ENCODE measurements at places on chromosomes 4 and X. TPM values are rescaled to one million over a fixed set of nuclear protein-coding genes. Genes with fewer than 3 reads are reported as not detected.

CT45A10 gene
- not detected for total RNA-seq

DBET gene
- not detected for total RNA-seq

TMSB15B gene
- total RNA-seq = 1.5 TPM

BBS12 gene
- 0.49 TPM for total RNA-seq

RNF128 gene
- total RNA-seq = 9.5 TPM

PDCL2 gene
- not detected for total RNA-seq

CSAG3 gene
- total RNA-seq = not detected

RTL5 gene
- total RNA-seq = 0.41 TPM

IL13RA2 gene
- not detected for total RNA-seq

CYTL1 gene
- 1.0 TPM for total RNA-seq

ETDA gene
- not detected for total RNA-seq

SERPINA7 gene
- not detected for total RNA-seq

HMGN5 gene
- total RNA-seq = 0.50 TPM

PAK3 gene
- total RNA-seq = 2.1 TPM

PCDH7 gene
- total RNA-seq = 12.0 TPM

NPY1R gene
- 1.1 TPM for total RNA-seq

CPZ gene
- 3.0 TPM for total RNA-seq

CXCL1 gene
- total RNA-seq = 9.5 TPM
